Stimulated activated naive CD4-positive, alpha-beta T cell treated with Interleukin-2 at 50 U/mL for 16 hours (primary cell): ENCODE measurements at places on chromosomes 6 and 20.

DNA sequence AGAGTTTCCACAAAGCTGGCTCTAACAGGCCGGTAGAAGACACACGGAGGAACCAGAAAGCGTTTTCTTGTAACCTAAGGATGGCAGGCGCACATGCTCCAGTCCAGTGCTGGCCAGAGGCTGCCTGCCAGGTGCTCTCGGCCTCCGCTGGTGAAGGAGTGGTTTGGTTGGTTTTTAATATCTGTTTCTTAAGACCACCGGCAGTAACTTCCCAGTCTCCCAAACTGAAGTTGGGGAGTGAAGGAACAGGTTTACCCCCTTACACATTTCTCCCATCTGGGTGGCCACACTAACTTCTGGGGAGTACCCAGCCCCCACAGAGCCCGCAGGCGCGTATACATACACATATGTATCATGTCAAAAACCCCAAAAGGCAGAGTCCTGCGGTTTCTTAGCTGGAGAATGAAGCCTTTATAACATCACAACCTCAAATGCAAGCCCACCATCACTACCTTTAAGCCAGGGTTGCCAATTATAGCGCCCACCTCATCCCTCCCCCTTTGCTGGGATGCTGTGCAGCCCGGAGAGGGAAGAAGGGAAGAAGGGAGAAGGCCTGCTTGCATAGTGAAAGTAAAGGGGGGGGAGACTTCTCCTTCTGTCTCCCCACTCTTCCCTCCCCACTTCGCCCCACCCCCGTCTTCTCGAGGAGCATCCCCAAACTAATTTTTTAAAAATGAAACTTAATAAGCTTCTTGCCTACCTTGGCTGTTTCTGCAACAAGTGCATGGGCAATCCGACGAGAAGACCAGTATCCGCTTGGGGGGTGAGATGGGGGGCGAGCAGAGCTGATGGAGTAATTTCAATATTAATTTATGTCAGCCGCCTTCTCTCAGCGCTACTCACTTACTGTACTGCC is 1.0 kb downstream of the TRERF1 start:
- peak; percentile 25 for DNase-seq

- DNase-seq = no peak
Observed at GRCh38 chr6:4603856-4604369, 172.3 kb upstream of the CDYL start.

DNA sequence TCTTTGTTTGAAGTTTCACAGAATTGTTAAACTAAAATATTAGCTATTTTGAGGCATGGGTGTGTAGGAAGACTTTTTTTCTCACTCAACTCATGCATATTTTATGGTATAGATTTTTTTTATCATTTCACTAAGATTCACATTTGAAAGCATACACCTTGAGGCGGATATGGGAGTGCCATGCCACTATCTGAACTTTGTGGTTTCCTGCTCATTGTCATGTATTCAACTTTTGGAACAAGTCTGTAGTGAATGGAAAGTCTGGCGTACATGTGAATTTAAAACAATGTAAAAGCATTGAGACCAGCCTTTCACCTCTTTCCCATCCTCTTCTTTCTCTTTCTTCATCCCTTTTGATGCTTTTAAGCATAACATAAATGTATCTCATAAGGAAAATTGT is 147.9 kb downstream of the TPBG start:
- no peak for DNase-seq

- peak; percentile 61 for DNase-seq
Observed at GRCh38 chr20:58389324-58389967, 417 bp downstream of the VAPB start.

GRCh38 chr6:165135889-165136288 is 173.5 kb downstream of the C6orf118 start:
- DNase-seq = no peak

DNA sequence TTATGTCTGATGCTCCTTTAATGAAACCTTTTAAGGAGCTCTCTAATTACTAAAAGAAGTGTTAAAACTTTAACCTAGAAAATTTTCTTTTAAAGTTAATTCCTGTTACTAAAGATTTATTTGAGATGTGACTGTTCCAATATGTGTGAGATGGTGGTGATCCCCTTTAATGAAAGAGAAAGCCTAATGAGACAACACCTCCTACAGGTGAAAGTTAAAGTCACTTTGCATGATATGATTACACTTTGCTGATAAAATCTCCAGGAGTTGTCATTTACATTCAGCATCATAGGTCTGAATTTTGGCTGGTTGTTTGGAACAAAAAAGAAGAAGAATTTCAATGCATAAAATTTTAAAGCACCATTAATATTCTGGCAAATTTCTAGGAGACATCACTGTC is 307.4 kb downstream of the TRDN start:
- DNase-seq = no peak

- no peak for DNase-seq
Observed at GRCh38 chr6:10407018-10407673, 7.7 kb downstream of the TFAP2A start.

- DNase-seq = no peak
Observed at GRCh38 chr6:144319211-144319610, 34.1 kb downstream of the UTRN start.

GRCh38 chr20:8798505-8798904 is 270.4 kb upstream of the PLCB4 start:
- DNase-seq = no peak

- no peak for DNase-seq
Observed at GRCh38 chr6:80145509-80145908, 39.0 kb downstream of the BCKDHB start.

- DNase-seq = no peak
Observed at GRCh38 chr6:74851596-74851995, 354.3 kb downstream of the COL12A1 start.

DNA sequence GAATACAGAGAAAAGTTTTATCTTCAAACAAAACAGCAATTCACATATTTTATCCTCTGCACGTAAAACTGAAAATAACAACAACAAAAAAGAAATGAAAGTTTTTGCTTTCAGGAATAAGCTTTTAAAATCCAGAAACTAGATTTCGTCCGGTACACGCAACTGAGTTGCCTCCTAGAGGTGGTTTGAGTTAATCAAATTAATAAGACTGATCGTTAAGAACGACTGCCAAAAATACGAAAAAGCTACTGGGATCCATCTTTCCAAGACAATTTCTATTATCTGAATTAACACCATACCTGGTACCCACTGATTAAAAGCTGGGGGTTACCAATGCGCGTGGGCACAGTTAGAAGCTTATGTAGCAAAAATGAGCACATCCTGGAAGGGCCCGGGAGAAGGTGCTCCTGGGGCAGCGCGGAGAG is 669 bp downstream of the PDCD2 start:
- DNase-seq = no peak

- no peak for DNase-seq
Observed at GRCh38 chr6:106064142-106064541, 22.0 kb upstream of the PRDM1 start.

GRCh38 chr6:70956451-70957283 is at the start of gene B3GAT2:
TSS of gene B3GAT2 (minus strand) at chr6:70957060. CDS start at chr6:70956429, 631 bp downstream.
- no peak for DNase-seq

DNA sequence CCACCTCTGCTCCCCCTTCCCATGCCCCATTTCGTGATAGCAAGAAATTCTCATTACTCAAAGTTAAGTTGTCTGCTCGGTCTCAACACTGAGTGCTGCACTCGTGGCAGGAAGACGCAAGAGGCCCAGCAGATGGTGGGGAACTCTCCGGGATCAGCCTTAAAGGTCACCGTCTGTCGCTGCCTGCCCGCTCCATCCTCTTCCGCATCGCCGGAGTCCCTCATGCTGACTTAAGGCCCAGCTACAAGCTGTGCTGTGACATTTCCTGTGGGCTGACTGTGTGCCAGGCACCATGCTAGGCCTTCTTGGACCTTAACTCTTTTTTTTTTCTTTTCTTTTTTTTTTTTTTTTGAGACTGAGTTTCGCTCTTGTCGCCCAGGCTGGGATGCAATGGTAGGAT is 17.8 kb downstream of the GRM4 start:
- no peak for DNase-seq

GRCh38 chr6:11636121-11636520 is 98.6 kb downstream of the TMEM170B start:
- no peak for DNase-seq

DNA sequence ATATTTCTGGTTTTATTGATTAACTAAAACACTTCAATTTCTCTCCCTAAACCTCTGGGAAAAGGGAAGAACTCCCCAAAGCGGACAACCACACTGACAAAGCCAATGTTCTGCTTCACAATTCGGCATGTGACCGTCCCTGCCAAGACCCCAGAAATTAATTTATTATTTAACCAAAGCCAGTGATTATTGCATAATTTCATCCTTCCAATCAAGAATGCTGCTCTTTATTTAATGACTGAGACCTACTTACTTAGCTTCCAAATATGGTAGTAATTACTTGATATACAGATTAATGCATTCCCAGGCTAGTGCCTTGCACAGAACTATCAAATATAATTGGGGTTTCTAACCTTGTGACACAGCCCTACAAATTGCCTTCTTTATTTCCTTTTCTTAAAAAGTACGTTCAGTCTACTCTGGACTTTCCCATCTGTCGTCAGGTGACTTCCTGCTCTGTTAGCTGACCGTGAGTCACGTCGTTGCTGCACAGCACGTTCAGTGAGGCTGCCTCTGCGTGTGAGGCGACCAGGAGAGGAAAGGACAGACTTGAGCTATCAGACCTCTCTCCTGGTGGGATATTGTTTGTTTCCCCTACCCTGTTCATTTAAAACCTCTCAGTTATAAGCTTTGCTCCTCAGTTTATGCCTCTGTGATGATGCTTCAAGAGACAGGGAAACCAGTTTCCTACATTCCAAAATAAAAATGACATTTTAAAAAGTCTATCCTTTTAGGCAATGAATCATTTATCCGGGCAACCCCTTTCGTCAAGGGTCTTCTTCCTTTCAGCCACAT is 55.7 kb upstream of the TNFAIP3 start:
- DNase-seq = peak; percentile 77

DNA sequence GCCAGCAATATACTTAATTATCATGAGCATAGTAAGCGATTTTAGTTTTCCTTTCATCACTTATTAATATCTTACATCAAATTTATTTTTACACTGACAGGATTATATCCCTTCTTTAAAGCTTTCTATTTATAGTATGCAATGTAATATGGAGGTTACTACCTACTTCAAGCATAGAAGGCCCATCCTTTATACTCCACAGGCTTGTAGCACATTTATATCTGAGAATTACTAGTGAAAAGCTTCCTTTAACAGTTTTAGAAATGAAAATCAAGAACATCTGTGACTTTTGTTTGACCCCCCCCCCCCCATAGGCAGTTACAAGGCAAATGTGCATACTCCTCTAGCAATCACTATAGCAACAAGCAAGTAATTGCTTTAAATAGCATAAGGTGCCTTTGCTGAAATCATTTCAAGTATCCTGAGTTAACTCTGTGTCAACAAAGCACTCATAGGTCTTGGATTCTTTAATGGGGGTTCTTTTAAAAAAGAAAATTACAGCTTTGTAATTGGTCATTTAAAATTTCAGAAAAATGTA is 917.7 kb downstream of the PHF3 start:
- DNase-seq = no peak

- no peak for DNase-seq
Observed at GRCh38 chr6:108008363-108008762, 50.4 kb upstream of the SEC63 start.

DNA sequence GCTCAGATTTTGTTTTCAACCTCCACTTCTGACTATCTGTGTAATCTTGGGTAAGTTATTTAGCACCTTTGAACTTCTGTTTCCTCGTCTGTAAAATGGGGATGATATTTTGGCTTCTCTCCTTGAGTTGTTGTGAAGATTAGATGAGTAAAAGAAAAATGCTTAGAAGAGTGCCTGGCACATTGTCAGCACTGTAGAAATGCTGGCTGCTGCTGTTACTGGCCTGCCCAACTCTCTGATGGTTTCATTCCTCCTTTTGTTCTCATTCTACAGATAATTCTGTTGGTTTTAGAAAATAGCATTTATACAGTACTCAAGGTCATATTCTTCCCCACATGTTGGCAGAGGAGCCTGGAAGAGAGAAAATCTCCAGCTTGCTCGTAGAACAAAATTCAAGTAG is 547.2 kb upstream of the JAG1 start:
- no peak for DNase-seq

GRCh38 chr20:47029845-47030244 is 135.2 kb downstream of the EYA2 start:
- DNase-seq = no peak

GRCh38 chr6:25239498-25239897 is 39.7 kb upstream of the CARMIL1 start:
- DNase-seq = no peak

DNA sequence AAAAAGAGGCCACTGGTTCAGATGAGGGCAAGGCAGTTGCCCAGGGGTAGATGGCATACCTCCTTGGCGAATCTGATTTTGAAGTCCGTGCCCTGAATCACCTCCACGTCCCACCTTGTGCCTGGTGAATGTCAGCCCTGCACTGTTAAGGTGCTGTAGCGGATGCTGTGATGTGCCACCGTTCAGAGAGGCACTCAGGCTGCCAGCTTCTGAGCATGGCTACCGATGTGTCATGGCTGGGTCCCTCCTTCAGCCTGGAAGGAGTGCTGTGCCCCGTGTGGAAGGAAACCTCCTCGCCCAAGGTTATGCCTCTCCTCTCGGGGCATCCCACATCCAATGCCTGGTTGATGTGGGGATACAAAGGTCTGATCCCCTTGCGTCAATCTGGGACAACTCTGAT is 43.6 kb downstream of the UST start:
- DNase-seq = no peak

GRCh38 chr6:121175827-121176226 is 158.5 kb downstream of the TBC1D32 start:
- DNase-seq = no peak

DNA sequence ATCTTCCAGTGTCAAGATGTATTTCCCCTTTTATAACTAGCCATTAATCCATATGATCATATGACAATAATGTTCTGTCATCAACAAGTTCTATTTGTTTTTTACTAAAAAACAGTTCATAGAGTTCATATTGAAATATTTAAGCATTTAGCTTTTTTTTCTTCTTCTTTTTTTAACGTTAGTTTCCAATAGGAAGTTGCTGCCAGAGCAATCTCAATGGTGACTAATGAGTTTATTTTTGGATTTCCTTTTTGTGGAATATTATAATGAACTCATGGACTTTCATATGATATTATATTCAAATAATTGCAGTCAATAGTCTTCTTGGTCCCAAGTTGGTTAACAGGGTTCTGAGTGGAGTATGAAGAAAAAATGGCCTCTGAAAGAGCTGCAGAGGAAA is 343.3 kb downstream of the BCKDHB start:
- DNase-seq = no peak

DNA sequence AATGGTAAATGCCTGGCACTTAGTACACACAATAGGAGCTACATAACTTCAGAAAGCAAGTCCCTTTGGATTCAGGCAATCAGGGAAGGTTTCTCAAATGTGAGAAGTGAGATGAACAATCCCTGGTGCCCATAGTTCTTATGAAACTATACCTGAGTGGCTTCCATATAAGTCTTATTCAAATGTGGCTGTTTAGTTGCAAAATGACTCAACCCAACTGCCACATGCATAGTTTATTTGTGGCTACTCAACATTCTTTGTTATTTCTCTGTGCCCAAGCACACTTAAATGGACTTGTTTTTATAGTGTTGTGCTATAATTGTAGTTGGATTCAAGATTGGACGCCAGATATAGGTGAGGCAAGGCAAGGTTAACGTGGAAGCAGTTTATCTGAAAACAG is 93.7 kb upstream of the ATXN1 start:
- no peak for DNase-seq

- DNase-seq = no peak
Observed at GRCh38 chr6:118317581-118318563, 230.2 kb upstream of the PLN start.

GRCh38 chr6:152212437-152212836 is 405.0 kb downstream of the ESR1 start:
- no peak for DNase-seq
